Fibroblast of the aortic adventitia (primary cell): ENCODE measurements at places on chromosomes 2 and 18. TPM values are rescaled to one million over a fixed set of nuclear protein-coding genes. Genes with fewer than 3 reads are reported as not detected.

- DNase-seq, result no peak
Measured at GRCh38 chr2:137771064-137771463, 193.2 kb upstream of the HNMT start.

GRCh38 chr2:219158586-219158985 lies 2.0 kb downstream of the NHEJ1 start:
- DNase-seq, result peak; percentile 25

DNA sequence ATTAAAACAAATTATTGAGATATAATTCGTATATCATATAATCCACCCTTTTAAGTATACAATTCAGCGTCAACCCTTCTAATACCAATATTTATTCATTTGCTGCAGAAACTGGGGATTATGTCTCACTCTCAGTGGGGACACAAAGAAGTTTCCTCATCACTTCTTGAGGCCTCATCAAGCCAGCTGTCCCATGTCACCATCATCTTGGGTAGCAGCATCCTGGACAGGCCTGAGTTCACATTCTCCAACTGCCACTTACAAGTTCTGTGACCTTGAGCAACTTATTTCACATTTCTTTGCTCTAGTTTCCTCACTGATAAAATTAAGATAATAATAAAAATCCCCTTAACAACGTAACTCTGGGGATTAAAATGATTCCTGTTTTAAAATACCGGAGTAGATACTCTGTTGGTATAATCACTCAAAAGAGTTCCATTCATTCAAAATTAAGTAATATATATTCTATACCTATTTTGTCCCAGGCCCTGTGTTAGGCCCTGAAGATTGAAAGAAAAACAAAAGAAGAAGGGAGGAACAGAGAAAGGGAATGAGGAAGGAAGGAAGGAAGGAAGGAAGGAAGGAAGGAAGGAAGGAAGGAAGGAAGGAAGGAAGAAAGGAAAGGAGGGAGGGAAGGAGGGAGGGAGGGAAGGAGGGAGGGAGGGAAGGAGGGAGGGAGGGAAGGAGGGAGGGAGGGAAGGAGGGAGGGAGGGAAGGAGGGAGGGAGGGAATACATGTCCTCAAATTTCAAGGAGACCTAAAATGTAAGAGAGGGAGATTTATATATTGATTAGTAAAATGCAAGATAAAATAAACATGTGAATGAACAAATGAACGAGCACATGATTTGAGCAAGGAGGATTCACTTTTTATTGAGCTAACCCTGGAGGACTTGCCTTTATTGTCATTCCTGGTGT lies 42.4 kb downstream of the NCKAP5 start:
- DNase-seq, result no peak

DNA sequence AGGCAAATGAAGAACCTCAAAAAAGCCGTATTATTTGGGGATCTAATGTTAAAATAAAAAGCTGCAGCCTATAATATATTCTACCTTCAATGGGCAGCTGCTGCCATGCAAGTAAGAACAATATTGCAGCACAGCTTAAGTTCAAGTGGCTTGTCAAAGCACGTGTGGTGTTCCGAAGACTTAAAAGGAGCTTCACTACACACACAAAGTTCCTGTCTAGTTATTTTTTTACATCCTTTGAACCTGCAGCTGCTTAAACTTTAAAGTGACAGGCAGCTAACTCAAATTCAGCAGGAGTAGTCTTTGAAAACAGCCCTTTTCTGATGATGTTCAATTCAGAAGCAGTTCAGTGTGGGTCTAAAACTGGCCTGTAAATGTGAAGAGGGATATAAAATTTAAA lies 85.8 kb upstream of the XIRP2 start:
- DNase-seq, result no peak

DNA sequence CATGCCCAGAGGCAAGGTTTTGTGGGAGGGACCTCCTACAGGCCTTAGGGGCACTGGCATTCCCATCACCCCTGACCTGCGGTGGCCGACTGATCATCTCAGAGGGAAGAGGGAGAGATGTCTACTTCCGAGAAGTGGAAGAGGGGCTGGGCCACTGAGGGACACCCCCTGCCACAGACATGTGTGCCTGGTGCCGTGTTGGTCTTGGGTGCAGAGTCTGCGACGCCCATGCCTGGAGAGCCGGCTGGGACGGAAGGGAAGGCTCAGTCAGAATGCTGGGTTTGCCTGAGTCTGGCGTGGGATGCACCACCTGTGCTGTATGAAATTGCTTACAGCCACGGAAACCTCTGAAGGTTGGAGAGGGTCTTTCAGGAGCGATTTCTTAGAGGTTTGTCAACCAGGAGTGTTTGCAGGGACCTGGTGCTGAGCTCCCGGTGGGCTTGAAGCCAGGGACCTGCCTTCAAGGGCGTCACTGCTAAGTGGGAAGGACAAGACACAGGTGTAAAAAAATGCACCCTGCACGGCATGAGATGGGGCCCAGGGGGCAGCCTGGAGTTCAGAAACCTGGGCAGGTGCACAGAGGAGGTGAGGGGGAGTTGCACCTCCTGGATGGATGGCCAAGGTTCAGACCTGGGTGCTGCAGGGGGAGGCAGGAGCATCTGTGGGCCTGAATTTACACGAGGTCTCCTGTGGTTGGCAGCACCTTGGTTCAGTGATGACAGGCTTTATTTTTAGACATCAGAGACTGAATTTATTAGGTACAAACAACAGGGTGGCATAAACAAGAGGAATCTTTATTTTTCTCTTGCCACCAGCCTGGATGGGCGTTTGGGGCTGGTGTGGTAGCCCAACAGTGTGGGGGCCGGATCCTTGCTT lies 100.3 kb downstream of the CTIF start:
- no peak for DNase-seq

DNA sequence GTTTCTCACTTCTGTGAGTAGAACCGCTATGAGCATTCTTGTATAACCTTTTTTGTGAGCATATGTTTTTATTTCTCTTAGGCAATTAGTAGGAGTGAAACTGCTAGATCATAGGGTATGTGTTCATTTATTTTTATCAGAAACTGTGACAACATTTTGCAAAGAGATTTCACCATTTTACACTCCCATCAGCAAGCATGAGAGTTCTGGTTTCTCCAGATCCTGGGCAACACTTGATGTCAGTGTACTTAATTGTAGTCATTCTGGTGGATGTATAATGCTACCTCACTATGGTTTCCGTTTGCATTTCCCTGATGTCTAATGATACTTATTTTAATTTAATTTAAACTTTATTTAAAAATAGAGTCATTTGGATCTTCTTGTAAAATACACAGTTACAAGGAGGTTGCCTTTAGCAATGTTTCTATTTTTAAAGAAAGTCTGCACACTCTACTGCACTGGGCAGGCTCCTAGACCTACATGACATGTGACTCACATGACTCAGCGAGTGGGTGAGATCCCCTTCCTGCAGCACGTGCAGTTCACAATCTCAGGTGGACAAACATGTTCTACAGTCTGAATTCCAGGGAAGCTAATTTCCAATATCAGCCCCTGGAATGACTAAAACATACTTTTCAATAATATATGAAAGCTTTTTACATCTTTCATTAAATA lies 127.0 kb upstream of the BCL2L11 start:
- DNase-seq, result no peak

DNA sequence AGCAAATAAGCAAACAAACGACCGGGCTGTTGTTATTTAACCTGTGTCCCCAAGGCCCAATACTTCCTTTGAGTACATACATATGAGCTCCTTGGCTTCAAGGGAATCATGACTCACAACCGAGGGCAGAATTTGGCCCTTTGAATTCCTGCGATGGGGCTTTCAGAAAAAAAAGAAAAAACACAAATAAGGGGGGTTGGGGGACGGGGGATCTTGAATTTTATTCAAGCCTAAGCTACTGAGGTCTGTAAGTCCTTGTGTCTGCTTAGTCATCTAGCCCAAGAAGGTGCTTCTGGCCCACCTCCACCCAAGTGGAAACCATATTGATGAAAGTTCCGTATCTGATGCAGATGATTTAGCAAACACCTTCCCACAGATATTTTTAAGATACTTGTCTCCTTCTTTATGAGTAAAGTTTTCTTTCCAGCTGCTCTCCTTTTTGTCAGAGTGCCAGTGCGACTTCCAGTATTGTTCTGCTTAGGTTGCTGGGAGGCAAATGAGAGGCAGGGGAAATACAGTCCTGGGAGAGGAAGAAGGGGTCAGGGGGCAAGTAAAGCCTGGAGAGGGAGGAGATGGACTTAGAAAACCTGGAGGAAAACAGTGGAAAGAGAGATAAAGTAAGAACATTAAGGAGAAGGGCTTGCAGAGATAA lies 169.6 kb downstream of the ZEB2 start:
- no peak for DNase-seq

TUBB8B gene
- total RNA-seq, result not detected in 2 replicates

TCF7L1 gene
- 3.5 and 3.7 TPM in 2 replicates for total RNA-seq

LOXHD1 gene
- not detected in 2 replicates for total RNA-seq

SERPINB11 gene
- not detected in 2 replicates for total RNA-seq

STAT4 gene
- 0.54 and 0.98 TPM in 2 replicates for total RNA-seq

KIF5C gene
- 0.09 TPM in 1 of 2 replicates, not detected in the other for total RNA-seq
